ENCODE measurements at places on chromosomes 6 and 20.

GRCh38 chr20:20578838-20579237 is 133.6 kb downstream of the RALGAPA2 start:
- no peak for DNase-seq

DNA sequence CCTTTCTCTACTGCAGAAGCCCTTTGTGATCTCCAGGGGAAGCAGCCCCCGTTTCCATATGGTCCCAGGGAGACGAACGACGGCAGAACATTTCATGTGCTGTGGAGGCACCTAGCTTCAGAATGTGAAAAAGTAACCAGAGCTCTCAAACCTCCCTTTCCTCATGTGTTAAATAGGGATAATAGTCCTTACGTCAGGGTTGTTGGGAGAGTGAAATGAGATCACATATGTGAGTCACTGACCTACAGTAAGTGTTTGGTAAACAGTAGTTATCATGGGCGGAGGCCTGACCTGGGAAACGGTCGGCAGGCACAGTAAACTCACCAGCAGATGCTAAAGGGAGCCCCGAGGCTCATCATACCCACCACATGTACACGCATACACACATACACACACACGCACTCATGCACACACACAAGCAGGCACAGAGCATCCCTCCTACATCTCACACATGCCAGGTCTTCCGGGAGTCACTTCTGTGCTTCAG is 89.7 kb downstream of the LY86 start:
- DNase-seq, result no peak

- DNase-seq, result no peak
These were observed 74.1 kb downstream of the PLEKHG1 start for GRCh38 chr6:150673720-150674346.

- no peak for DNase-seq
These were observed 11.6 kb downstream of the ZKSCAN4 start for GRCh38 chr6:28240471-28240870.

- no peak for DNase-seq
These were observed 47.8 kb downstream of the SHLD1 start for GRCh38 chr20:5797843-5798462.

DNA sequence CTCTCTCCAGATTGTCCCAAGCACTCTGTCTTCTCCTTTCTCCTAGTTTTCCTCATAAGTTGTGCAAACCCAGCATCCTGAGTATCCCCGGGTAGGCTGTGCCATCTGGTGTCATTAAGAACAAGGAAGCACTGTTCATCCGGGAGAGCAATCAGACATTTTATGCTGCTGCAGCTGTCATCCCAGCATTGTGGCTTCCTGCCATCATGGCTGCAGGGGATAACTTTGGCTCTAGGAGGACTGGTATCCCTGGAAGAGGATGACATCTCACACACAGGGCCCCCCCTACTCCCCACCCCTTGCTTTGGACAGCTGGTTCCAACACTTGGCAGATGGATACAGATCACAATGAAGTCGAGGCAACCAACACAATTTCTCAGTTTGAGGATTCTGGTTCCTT is 1195.1 kb upstream of the MAP3K7 start:
- DNase-seq, result no peak

DNA sequence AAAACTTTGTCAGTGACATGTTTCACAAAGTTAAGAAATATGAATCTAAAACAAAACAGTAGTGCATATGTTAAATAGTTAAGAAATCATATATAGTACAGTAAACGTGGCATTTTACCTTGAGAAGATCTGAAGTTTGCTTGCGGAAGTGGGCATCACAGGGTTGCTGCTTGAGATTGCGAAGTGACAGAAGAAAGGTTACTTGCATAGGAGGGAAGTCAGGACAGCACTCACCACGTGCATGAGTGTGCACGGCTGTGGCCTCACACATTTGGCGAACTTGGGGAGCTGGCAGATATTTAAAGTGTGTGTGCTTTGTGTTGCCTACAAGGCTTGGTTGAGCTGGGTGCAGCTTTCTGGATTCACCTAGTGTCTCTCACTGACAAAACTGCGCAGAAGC is 431.5 kb upstream of the ARID1B start:
- DNase-seq, result no peak

DNA sequence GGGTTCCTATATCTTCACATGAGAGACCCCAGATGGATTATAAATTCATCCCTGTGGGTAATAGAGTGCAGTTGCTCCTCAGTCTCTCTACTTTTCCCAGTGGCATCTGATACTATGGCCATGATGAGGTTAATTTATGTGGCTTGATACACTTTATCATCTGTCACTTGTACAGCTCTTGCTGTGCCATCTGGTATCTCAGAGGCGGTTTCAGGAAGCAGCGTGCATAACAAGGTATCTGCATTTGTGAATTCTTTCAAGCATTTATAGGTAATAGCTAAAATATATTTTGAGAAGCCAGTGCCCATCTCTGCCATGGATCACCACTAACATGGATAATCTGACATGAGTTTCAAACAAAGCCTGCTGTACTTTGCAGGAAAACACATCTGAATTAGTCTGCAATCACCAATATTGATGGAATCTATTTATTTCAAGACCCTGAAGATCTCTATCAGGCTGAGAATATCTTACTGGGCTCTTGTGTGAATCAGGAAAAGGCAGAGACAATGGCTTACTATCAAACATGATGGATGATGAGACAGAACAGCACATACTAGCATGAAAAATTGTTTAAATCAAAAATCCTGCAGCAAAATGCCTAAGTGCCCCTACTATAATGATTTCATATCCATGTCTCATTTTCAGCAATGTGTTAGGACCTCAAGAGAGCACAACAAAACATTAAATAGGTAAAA is 548.7 kb upstream of the MAP3K7 start:
- no peak for DNase-seq

GRCh38 chr20:58084966-58085365 is 143.5 kb downstream of the ANKRD60 start:
- DNase-seq, result no peak
